Cardiac septum (tissue), 1 donor: ENCODE measurements at places on chromosomes 5 and 9. TPM values are rescaled to one million over a fixed set of nuclear protein-coding genes. Genes with fewer than 3 reads are reported as not detected.

GRCh38 chr9:27766073-27766835 is 193.0 kb upstream of the C9orf72 start:
- DNase-seq, result no peak

GRCh38 chr9:131791542-131792254 is 51.8 kb upstream of the RAPGEF1 start:
- DNase-seq, result no peak

DNA sequence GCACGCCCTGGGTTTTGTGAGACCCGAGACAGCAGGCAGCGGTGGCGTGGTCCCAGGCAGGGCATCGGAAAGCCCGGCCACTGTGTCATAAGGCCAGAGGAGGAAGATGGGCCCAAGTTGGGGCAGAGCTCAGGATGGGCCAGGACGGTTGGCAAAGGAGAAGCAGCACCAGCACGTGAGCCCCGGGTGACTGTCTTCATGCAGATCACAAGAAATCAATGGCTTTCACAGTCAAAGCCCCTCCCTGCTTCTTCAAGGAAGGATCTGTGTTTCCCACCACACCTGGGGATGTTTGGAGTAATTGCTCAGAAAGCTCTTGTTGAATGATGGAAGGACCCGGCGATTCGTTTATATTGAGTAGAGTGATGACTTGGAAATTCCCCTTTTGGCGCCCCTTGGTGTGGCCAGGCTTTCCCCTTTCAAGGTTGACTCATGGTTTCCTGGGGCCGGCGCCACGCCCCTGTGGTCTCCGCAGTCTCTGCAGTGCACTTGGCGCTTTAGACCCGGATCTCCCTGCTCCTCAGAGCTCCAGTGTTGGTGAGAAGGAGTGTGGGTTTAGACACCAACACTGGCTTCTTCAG is 52.1 kb downstream of the IL31RA start:
- no peak for DNase-seq

The HEMGN gene
- 0.48 TPM for total RNA-seq

The GLRA1 gene
- total RNA-seq, result not detected

GRCh38 chr9:115522912-115523311 is 405.0 kb upstream of the TNC start:
- no peak for DNase-seq

The PTGER4 gene
- 6.1 TPM for total RNA-seq

DNA sequence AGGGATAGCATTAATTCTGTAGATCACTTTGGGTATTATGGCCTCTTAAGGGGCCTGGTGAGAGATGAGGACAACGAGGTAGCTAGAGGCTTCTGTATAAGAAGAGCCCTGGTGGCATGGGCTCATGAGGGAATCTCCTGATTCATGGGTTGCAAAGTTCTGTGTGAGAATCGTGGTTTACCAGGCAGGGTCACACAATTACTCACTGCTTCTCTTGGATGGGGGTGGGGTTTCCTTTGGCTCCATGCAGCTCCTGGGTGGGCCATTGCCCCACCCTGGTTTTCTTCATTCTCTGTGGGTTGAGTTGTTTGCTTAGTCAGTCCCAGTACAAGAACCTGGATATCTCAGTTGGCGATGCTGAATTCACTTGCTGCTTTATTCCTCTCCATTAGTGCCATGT is 30.9 kb upstream of the TNFSF15 start:
- no peak for DNase-seq

DNA sequence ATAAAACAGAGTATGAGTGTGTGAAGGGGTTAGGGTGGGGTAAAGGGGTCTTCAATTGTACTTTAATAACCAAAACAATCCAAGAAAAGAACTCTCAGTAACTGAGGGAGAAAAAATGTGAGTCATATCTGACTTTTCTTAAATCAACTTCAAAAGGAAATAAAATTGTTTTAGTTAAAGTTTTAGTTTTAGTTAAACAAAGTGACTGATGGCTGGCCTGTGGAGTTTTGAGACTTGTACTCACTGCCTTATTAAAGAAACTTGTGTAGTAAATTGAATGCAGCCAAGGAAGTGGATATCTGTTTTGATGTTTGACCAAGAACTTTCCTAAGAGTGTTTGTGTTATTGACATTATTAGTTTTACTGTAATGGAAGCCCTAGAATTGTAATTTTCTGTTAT is 2032.6 kb downstream of the MAT2B start:
- DNase-seq, result no peak

- no peak for DNase-seq
Measured at GRCh38 chr5:108670591-108671289, 77.0 kb upstream of the FER start.

The BTNL3 gene
- not detected for total RNA-seq

DNA sequence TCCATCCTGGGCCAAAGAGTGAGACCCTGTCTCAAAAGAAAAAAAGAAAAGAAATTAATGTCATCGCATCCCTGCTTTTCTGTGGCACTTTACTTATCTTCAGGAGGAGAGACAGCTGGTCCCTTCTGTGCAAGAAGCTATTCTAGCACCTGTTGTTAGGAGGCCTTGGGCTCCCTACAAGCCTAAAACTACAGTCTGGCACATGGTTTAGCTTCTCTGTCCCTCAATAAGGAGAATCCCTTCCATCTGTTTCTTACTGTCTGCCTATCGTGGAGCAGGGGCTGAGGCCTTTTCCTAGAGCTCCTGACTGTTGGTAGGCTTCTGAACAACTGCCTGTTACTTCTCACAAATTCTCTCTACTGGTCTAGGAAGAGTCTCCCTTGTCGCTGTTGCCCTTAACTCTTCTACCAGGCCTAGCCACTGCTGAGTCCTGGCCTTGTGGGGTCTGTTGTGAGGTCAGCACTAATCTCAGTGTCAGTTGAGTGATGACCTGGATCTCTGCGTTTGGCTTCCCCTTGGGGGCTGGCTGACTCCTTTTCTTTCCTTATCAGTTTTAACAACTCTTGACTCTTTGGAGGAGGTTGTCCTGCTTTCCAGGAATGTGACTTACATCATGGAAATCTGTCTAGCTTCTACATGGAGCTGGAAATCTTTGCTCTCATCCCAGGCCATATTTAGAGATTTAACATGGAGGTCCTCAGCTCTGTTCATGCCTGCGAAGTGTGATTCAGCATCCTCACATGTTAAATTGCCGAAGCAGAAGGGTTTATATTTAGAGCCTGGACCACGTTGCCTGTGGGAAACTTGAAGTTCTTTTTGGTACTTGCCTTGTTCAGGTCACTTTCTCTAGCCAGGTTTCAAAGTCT is 5.7 kb upstream of the GARNL3 start:
- DNase-seq, result no peak

The HRH2 gene
- total RNA-seq, result 60.1 TPM

The PTPRD gene
- total RNA-seq, result 13.0 TPM

DNA sequence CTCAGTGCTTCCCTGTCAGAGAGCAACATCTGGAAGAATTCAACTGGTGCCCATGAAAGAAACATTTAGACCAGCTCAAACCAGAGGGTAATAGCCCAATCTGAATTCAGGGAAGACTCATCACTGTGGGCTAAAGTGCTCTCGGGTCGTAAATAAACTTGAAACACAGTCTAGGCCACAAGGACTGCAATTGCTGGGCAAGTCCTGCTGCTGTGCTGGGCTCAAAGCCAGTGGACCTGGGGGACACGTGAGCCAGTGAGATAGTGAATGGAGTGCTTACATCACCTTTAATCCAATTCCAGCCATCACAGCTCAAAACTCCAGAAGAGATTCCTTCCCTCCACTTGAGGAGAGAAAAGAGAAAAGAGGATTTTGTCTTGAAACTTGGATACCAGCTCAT is 78.1 kb upstream of the DAP start:
- no peak for DNase-seq

DNA sequence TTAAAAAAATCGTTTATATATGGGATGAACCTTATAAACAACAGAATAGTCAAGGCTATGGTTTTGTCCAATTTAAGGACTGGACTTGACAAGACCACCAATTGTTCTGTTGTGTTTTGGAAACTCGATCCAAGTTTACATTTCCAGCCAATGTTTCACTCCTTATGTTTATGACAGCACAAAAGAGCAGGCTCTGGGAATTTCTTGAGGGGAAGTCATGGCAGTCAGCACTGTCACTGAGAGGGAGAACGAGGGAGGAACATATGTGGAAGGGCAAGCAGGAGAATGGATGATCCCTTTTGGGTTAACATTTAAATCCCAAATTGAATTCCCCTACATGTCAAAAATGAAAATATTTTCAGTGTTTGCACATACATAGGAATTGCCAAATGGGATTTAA is 292.5 kb downstream of the MARCHF11 start:
- no peak for DNase-seq

The CDX1 gene
- total RNA-seq, result 0.16 TPM

The ELAVL2 gene
- total RNA-seq, result 0.32 TPM

DNA sequence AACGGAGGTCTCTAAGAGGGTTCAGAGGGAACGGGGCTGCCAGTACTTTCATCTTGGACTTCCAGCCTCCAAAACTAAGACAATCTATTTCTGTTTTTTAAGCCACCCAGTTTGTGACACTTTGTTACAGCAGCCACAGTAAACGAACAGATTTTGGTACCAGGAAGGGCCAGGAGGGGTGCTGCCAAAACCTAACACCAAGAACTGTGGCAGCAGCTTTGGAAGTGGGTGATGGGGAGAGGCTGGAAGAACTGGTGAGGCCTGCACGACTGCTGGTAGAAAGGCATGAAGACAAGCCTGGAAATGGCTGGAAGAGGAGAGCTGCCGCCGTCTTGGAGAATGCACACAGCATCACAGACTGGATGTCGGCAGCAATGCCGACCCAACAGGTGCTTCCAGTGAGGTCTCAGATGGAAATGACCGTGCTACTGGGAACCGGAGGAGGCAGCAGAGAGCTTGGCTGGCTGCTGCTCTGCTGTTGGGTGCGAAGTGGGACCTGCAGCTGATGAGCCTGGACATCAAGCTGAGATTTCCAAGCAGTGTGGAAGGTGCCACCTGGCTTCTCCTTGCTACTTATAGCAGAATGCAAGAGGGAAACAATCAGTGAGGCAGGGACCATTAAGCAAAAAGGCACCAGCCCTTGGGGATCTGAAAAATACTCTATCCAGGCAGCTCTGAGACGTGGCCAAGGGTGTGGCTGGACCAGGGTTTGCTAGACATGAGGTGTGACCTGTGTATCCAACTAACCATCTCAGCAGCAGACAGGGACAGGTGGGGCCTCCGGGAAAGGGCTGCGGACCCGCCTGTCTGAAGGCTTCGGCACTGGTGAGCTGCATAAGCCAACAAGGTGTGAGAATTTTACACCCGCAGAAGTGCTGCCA is 4.7 kb upstream of the TMEM210 start:
- no peak for DNase-seq

DNA sequence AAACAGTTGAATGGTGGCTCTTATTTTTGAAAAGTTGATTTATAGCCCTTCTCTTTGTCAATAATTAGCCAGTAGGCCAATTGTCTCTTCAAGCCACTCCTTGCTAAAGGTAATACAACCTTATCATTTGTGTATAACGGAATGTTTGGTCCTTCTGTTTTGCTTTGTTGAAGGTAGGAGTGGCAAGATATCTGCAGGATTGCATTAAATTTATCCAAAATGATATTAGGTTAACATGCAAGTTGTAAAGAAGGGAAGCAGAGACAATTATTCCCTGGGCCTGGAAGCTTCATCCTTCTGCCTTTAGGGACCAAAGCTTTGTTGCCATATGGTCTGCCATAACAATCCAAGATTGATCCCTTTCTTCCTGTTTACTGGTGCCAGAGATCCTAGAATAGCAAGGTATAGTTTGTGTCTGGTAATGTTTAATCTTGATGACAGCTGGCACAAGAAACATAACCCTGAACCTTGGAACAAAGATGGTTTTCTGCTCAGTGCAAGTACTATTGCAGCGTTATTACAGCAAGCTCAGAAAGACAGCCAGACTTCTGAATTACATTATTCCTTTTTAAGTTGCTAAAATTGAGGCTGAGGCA is 15.5 kb upstream of the FSD1L start:
- DNase-seq, result no peak

The TPM2 gene
- 690 TPM for total RNA-seq

- peak; percentile 69 for DNase-seq
Measured at GRCh38 chr9:134503301-134504105, 138.1 kb upstream of the COL5A1 start.

DNA sequence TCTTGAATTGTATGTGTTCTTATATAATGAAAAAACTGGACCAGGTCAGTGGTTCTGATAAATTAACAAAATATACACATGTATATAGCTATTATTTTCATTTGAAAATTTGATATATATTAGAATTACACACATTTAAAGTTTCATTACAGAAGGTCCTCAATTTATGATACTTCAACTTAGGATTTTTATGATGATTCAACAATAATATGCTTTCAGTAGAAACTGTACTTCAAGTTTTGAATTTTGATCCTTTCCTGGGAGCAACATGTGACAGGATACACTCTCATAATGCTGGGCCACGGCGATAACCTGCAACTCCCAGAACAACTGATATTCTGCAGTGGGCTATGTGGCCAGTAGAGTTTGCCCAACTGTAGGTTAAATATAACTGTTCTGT is 344.7 kb downstream of the TAF11L14 start:
- no peak for DNase-seq

GRCh38 chr5:116360008-116360853 is 214.4 kb downstream of the SEMA6A start:
- DNase-seq, result no peak

- no peak for DNase-seq
Measured at GRCh38 chr5:141646026-141646425, 5.2 kb downstream of the FCHSD1 start.

DNA sequence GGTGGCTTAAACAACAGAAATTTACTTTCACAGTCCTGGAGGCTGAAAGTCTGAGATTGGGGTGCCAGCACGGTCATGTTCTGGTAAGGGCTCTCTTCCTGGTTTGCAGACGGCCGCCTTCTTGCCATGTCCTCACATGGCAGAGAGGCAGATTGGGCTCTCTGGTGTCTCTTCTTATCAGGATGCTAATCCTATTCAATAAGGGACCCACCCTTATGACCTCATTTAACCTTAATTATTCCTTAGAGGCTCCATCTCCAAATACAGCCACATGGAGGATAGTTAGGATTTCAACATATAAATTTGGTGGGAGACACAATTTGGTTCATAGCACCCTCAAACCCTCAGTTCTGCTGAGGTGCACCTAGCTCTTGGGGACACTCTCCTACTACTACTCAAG is 180.4 kb downstream of the DAB2IP start:
- no peak for DNase-seq

GRCh38 chr5:36607114-36607571 is 737 bp downstream of the SLC1A3 start:
- no peak for DNase-seq

GRCh38 chr9:118578467-118578866 is 790.8 kb downstream of the BRINP1 start:
- DNase-seq, result no peak

The CTXN3 gene
- not detected for total RNA-seq

The GALNT12 gene
- 0.38 TPM for total RNA-seq

DNA sequence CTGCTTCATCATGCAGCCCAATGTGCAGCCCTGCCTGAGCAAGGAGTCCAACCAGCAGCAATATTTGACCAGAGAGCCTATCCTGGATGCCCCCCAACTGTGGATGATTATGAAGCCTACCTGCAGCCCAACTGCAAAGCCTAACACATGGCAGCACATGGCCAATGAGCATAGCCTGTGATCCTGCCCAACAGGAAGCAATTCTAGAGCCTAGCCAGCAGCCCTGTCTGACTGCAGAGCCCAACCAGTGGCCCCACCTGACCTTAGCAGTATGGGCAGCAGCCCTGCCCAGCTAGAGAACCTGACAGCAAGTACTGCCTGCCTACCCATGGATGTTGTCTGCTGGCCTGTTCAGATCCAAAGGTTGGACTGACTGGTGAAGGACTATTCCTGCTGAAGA is 97.3 kb upstream of the SH3GL2 start:
- no peak for DNase-seq
